ENCODE measurements at places on chromosomes 2 and 18.

DNA sequence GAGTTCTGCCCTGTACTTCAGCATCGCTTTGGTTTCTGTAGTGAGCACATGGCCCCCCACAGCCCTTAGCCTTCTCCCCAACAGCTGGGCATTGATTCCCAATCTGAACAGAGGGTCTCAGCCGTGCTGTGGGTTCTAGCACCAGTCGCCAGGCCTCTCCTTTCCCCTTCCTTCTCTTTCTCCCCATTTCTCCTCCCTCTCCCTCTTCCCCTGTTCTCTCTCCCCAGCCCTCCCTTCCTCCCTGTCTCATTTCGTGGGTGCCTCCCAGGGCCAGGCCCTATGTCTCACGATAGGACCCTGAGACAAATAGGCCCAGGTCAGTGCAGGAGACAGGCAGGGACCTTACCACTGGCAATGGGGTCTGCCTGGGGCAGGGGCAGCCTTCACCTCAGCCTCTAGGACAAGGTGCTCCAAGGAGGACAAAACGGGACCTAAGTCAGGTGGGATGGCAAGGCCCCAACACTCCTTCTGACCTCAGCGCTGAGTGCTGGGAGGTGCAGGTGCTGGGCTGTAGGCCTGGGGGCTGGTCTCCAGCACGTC is 143.4 kb upstream of the GPC1 start:
- no peak for DNase-seq

DNA sequence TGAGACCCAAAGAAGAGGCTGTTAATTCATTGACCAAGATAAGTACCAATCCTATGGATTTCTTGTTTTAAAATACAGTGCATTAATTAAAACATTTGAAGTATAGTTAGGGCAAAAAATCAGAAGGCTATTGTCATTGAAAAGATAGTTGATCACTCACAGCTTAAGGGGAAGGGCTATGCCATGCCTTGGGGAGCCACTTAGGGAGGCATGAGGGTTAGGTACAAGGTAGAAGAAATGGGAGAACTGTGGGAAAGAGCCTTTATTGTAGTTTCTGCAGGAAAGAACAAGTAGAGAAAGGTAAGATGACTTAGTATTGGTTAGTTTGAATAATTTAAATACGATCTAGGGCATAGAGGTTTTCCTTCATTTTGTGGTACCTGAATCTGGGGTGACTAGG is 1285.5 kb upstream of the TMEFF2 start:
- DNase-seq = no peak

DNA sequence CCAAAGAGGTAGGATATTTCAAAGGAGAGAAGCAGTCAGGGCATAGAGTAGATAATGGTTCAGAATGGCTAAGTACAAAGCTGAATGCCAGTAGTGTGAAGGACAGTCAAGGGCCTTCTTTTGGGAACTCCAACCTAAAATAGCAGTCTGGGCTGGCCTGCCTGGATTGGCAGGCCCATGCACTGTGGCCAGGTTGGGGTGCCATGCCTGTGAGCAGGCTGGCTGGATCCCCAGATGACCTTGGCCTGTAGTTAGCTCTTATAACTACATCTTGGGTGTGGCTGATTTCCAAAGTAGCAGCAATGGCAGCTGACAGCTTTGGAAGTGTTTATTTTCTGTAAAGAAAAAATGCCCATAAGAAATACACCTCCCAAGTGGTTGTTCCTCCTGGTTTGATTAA is 51.5 kb upstream of the ITGB6 start:
- no peak for DNase-seq

GRCh38 chr2:192381082-192381481 is 186.3 kb upstream of the TMEFF2 start:
- DNase-seq = no peak

DNA sequence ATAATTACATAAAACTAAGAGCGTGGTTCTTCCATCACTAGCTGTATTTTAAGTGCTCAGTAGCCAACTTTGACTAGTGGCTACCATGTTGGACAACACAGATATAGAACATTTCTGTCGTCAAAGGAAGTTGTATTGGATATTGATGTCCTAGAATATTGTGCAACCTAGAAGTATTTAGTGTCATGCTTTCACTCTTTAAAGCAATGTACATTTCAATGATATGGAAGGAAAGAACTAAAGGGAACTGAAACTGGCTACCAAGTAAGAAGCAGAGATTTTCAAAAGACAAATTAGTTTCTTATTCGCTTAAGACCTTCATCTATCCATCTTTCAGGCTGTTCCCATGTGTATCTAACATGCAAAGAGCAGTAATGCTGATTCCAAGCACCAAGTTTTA is 85.4 kb upstream of the EML6 start:
- no peak for DNase-seq

DNA sequence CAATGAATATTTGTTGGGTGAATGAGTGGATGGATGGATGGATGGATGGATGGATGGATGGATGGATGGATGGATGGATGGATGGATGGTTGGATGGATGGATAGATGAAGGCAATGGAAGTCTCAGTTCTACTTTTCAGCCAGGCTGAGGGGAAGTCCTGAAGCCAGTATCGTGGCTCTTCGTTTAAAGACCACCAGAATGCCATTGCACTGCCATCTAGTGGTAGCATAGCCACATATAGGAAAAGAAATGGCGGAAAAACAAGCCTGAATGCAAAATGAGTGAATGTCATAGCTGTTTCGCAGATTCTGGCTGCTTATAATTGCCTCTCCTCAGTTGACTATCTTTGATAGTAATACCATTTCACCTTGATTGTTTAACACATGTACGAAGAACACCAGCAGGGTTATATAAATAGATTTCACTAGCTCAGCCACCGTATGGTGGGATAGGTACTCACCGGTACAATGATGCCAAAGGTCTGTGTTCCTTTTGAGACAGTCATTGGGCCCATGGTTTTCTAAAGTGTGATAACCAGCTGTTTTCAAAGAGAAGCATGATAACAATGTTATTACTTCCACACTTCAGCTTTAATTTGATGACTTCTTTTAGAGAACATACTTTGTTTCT is 62.3 kb upstream of the GREB1L start:
- peak; percentile 21 for DNase-seq

DNA sequence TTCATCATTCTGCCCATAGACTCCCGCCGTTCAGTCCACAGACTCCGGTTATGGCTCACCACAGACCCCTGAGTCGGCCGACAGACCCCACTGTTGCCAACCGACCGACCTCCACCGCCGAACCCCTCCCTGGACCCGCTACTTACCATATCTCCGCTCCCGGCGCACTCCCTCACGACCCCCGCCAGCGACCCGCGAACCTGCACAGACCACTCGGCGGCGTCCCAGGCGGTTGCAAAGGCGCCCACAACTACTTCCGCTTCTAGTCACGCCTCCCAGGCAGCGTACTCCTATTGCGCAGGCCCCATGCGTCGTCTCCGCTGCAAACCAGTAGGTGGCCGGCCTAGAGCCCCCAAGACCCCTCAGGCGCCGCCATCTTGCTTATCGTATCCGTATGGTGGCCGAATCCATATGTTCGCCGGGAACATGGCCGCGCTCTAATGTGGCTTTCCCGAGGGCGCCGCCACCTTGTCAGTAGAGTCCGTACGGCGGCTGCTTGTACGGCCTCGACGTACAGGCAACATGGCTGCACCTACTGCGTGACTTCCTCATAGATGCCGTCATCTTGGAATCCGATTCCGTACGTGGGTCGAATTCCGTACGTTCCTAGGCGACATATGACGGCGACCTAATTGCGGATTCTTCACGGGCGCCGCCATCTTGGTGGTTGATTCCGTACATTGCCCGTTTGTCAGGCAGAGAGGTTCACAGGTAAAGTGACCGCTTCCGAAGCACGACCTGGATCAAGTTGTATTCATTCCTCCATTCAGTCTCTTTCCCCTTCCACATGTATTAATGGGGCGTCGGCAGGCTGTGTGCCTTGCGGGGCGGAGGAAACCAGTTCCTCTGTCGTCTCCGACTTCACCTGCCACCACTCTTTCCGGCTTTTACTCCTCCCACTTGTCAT is at the start of gene CXXC1:
Gene CXXC1 (minus strand): TSS at position 252 of the 907 bp plus-strand sequence. CDS start 103 bp downstream, at position 149.
- peak; percentile 96 for DNase-seq

GRCh38 chr2:232652505-232652851 is 19.1 kb downstream of the EFHD1 start:
- no peak for DNase-seq

GRCh38 chr2:121074293-121074932 is 210.6 kb downstream of the TFCP2L1 start:
- no peak for DNase-seq

- DNase-seq = no peak
These were observed 182.2 kb downstream of the FIGN start for GRCh38 chr2:163553601-163554000.

- peak; percentile 86 for DNase-seq
These were observed 157.0 kb downstream of the LDLRAD4 start for GRCh38 chr18:13375302-13376255.

- DNase-seq = no peak
These were observed 56.8 kb upstream of the HS6ST1 start for GRCh38 chr2:128375454-128375853.

- DNase-seq = no peak
These were observed 58.9 kb downstream of the TRAPPC8 start for GRCh38 chr18:31884020-31884419.

GRCh38 chr2:172053486-172053885 is 31.8 kb upstream of the DLX1 start:
- DNase-seq = no peak

DNA sequence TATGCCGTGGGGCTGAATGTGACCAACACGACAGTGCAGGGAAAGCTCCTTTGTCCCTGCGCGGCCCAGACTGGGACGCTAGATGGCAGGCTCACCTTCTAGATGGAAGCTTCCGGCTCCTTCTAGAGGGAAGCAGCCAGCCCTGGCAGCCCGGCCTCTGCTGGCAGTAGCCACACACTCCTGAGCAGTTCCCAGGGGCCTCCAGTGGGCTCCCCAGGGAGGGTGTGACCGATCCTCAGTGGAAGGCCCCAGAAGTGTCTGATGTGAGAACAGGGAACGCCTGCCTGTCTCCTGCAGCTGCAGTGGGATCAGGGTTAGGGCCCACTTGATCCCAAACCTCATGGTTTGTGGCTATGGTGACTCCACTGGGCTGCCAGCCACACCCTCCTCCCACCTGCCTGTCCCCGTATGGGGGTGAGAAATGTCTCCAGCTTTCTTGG is 48.5 kb upstream of the LRPPRC start:
- DNase-seq = peak; percentile 78

DNA sequence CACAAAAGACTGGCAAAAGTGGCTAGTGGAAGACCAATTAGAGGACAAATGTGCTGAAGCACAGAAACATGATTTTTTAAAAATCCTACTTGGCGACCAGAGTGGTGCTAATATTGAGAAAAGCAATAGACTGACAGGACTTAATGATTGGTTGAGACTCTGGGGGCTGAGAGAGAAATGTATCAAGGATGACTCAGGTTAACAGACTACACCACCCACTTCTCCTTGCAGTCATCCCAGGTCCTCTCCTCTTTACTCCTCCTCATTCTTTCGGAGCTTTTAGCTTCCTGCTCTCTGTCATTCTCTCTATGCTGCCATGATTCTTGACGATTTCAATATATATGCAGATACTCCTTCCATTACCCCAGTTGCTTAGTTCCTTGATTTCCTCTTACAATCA is 54.6 kb upstream of the CYTIP start:
- no peak for DNase-seq

DNA sequence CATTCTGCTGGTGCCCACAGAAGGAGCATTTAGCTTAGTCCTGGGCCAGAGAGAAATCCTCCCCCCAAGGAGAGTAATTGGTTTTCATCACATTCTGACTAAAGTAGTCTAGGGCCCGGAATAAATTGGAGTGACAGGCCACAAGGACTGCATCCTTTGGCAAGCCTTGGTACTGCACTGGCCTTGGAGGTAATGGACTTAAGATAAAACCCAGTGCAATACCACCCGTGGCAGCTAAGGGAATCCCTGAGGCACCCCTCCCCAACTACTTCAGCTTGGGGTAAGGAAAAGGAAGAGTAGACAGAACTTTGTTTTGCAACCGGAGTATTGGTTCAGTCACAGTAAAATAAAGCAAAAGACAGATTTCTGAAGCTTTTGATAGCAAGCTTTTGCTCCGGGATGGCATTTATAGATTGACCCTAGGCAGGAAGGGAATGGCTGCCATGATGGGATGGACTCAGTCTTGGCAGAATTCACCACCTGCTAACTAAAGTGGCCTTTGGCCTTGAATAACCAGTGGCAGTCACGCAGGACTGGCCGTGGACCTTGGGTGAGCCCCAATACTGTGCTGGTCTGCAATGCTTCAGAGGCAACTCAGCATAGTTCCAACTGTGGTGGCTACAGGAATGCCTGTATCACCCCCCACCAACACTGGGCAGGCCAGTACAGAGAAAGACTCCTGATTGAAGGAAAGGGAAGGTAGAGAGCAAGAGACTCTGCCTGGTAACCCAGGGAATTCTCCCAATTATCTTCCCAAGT is 14.1 kb downstream of the ORC4 start:
- no peak for DNase-seq

DNA sequence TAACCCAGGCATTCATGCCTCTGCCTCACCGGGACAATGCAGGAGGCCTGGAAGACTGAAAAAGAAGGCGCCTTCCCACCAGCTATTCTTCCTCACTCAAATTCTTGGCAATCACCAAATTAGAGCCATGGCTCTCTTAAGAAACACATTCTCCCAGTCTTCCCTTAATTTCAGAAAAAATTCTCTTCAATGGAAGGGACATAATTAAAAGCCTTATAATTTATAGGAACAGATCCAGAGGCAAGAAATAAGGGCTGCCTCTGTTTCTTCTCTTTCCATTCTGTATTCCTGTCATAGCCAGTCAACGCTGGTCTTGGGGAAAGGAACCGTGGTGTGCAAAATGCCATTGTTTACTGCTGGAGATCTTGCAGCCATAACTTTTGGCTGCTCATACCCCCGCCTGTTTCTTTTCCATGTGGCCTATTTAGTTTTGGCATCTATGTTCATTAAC is 32.8 kb downstream of the DTNA start:
- DNase-seq = no peak

GRCh38 chr2:227921648-227922047 is 50.2 kb downstream of the DAW1 start:
- no peak for DNase-seq

DNA sequence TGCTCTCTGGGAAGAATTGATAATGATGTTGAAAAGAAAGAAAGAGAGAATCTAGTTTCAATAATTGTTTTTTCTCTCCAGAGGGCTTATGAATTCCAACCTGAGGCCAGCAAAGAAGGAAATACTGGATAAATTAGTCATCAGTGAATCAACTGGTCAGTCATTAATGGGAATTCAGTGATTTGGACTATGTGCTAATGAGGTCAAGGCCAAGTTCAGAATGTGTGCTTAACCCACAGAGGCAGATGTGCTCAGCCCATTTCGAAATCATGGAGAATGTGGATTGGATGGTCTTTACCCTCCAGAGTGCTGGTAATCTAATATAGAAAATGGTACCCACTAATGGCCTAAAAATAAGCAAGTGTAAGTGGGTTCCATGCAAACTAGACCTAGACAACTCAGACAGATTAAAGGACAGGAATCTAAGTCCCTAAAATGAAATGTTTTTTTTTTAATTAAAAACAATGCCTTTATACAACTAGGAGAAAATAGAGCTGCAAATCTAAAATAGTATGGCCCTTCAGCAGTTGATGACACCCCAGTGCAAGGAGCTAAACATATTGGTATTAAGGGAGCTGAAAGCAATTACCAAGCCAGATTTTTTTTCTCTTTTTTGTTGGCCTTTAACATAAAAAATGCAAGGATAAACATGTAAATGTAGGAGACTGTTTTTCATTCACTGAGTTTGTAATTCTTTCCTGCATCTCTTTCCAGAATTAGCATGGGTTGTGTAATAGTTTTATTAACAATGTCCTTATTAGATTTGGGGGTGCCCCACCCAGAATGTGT is 296.9 kb downstream of the SATB2 start:
- DNase-seq = no peak

- DNase-seq = no peak
These were observed 60.9 kb upstream of the RTN4 start for GRCh38 chr2:55111230-55111569.

Measured in T-helper 2 cell treated with Interferon-gamma antibody and Interleukin-4, amounts not matched to agents 5 μg/mL and 100 μg/mL, for 36 hours (primary cell).